AML-193 (cell line): ENCODE measurements at places on chromosomes 2 and 18.
A peak's percentile ranks its signal among the peaks of the same experiment; 100 is the strongest.

GRCh38 chr2:9280224-9280623 lies 73.6 kb downstream of the ASAP2 start:
- DNase-seq: no peak

- no peak for DNase-seq
Observed at GRCh38 chr18:57210107-57210715, 63.3 kb downstream of the BOD1L2 start.

DNA sequence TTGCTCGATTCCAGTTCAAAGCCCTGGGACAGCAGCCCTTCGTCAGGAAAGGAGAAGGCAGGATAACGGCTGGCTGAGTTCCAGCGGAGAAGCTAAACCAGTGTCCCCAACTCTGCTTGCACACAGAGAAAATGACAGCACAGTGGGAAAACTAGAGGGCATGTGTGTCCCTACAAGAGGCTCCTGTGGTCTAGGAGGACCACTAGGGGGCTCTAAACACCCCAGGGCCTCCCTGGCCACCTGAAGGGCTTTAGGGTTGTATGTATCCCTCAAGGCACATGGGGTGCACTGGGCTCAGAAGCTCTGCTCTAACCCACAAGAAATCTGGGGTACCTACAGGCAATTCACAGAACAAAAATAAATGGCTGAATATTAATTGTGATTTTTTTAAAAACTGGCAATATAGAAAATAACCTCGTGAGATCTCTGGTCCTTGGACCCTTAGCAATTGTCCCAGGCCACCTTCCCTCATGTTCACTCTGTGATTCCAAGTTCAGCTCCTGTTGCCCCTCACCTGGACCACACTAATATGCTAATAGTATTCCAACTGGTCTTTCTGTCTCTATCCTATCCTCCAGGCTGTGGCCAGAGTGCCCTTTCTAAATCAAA lies 17.5 kb downstream of the STAT1 start:
- DNase-seq: peak; percentile 6

- no peak for DNase-seq
Observed at GRCh38 chr2:95014126-95014708, 11.3 kb upstream of the MAL start.

DNA sequence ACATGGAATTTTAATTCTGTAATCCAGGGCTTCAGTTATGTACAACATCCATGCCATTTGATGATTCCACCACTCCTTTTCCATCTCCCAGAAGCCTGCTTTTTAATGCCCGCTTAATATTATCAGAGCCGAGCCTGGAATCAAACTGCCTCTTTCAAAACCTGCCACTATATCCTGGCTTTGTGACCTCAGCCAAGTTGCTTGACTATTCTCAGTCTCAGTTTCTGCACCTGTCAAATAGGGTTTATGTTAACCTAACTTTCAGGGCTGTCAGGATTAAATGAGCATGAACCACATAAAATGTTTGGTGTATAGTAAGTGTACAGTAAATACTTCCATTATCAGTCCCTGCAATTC lies 108.7 kb downstream of the XRCC5 start:
- DNase-seq: no peak

DNA sequence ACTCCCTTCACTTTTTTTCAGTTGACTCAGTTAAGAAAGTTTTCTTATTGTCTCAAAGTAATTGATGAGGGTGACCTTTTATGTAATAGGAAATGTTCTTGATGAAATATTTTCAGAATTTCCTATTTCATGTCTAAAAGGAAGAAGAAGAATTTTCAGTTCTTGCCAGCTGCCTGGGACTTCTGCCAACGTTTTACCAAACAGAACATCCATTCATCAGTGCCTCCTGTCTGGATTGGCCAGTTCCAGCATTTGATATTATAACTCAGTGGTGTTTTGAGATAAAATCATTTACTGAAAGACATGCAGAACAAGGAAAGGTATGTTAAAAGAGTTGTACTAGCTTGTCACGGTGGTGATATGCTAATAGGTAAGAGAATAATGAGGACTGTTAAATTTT lies 104.7 kb upstream of the MYO3B start:
- peak; percentile 49 for DNase-seq

- DNase-seq: no peak
Observed at GRCh38 chr2:15715596-15715995, 123.9 kb downstream of the DDX1 start.
